ENCODE measurements at places on chromosomes 4 and X. TPM values are rescaled to one million over a fixed set of nuclear protein-coding genes. Genes with fewer than 3 reads are reported as not detected.

ARMCX1 gene
- total RNA-seq: 19.4 TPM

PHF8 gene
- total RNA-seq: 6.8 TPM

SERTM2 gene
- not detected for total RNA-seq

GSX2 gene
- not detected for total RNA-seq

GPC3 gene
- not detected for total RNA-seq

TLL1 gene
- total RNA-seq: 9.5 TPM

HERC3 gene
- total RNA-seq: 20.8 TPM

RBM3 gene
- total RNA-seq: 180 TPM

PRRG1 gene
- total RNA-seq: 12.5 TPM

CNGA1 gene
- 0.19 TPM for total RNA-seq

FAAH2 gene
- total RNA-seq: 1.7 TPM

IL21 gene
- not detected for total RNA-seq

NXF2 gene
- not detected for total RNA-seq

IL2RG gene
- total RNA-seq: not detected

DHRSX gene
- total RNA-seq: 15.7 TPM

NFKB1 gene
- total RNA-seq: 46.9 TPM

VEGFC gene
- 45.7 TPM for total RNA-seq

SCRG1 gene
- not detected for total RNA-seq

MAGEA11 gene
- not detected for total RNA-seq

GNRHR gene
- total RNA-seq: not detected

NALF2 gene
- total RNA-seq: 0.08 TPM

CPLX1 gene
- 0.23 TPM for total RNA-seq

CT47B1 gene
- total RNA-seq: not detected

RGN gene
- not detected for total RNA-seq

ELK1 gene
- 27.4 TPM for total RNA-seq

INTU gene
- total RNA-seq: 2.0 TPM

HS3ST1 gene
- total RNA-seq: 0.94 TPM

ASB9 gene
- total RNA-seq: 0.91 TPM

PNMA5 gene
- total RNA-seq: not detected

NDST3 gene
- total RNA-seq: not detected

PPARGC1A gene
- total RNA-seq: not detected

TMEM47 gene
- 5.8 TPM for total RNA-seq

MAGEB2 gene
- not detected for total RNA-seq
